ENCODE measurements at places on chromosomes 6 and 20. TPM values are rescaled to one million over a fixed set of nuclear protein-coding genes. Genes with fewer than 3 reads are reported as not detected.

PKHD1 gene
- total RNA-seq: not detected

UBE3D gene
- total RNA-seq: 2.5 TPM

SLC4A11 gene
- 4.9 TPM for total RNA-seq

CALHM6 gene
- 3.6 TPM for total RNA-seq

- no peak for DNase-seq
These were observed 120.4 kb downstream of the RNF144B start for GRCh38 chr6:18507561-18507960.

DNA sequence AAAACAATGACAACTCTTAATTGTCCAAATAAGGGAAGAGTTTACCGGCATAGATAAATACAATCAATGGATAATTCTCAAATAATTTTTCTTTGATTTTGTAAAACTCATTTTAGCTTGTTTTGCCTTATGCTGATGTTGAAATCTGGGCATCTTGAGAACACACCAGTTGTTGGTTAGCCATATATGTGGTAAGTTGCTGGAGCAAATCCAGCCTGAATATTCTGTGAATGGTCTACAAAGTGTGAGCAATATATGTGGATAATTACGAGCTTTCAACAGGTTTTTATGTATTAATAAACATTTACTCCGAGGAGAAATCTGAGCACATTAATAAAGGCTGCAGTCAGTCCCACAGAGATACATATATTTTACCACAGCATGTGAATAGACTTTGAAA lies 423.6 kb downstream of the BCKDHB start:
- DNase-seq: no peak

- DNase-seq: no peak
These were observed 3.0 kb upstream of the CDK5RAP1 start for GRCh38 chr20:33404281-33404680.

DNA sequence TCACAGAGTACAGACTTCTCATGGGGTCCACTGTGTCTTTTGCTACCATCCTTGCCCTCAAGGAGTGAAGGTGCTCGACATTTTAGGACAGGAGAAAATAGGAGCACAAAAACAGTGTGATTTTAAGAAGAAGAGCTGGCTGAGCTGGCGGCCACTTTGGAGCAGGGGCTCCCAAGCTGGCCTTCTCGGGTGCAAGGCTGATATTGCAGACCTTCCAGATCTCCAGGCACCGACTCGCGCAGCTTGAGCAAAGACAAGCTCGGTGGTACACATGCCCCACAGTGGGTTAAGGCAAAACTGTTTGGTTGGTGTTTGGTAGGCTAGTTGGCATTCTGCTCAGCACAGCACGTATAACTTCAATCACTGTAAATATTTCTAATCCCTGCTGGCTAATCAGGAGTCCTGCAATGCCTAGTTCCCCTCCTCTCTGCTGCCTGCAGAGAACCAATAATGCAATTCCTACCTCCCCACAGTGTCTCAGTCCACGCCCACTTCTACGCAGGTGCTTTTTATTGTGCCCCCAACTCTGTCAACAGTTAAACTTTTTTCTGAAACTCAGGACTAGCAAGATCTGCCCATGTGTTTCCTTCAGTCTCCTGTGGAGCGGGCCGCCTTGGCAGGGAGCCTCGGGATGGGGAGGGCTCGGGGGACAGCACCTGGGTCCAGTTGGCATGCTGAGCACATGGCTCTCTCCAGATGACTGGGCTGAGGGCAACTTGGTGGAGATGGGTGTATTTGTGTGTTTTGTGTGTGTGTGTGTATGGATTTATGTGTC lies 12.7 kb upstream of the SMOC2 start:
- DNase-seq: no peak

DNA sequence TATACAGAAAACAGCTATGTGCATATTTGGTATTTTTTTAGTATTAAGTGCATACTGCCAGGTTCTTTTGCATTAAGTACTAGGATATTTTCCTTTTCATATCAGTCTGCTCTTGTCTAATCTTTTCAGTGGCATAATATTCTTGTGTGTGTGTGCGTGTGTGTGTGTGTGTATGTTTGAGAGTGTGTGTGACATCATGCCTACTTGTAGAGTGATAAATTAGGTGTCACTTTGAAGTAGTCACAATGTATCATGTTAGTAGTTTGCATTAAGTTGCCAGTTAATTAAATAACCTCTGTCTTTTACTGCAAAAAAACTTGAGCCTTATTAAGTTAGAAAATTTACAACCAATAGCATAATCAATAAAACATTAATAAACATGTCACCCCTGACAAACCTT lies 65.3 kb downstream of the CD83 start:
- DNase-seq: no peak

GRCh38 chr6:21406316-21406715 lies 187.2 kb upstream of the SOX4 start:
- no peak for DNase-seq

DNA sequence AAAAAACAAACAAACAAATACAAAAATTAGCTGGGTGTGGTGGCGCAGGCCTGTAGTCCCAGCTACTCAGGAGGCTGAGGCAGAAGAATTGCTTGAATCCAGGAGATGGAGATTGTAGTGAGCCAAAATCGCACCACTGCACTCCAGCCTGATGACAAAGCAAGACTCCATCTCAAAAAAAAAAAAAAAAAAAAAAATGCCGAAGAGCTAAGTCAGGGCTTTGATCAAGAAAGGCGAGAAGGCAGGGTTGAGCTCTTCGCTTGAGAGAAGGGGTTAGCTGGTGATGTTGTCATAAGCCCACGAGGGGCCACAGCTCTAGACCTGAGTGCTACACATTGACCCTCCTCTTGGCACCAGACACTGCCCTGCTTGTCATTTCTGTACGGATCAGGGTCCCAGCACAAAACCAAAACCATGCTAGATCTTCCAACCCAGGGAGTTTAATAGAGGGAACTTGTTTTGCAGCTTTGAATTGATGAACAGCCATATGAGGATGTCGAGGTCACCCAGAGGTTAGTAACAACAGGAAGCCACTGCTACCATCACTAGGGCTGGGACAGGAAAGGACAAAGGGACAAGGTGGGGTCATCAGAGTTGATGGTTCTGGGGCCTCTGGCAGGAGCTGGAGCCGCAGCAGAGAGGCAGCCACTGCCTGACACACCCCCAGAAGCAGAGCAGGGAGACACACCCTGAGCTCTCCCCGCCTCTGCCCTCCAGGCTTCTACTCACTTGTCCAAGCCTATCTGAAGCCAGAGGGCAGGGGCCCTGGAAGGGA lies 122.7 kb downstream of the SNX5 start:
- DNase-seq: no peak

DNA sequence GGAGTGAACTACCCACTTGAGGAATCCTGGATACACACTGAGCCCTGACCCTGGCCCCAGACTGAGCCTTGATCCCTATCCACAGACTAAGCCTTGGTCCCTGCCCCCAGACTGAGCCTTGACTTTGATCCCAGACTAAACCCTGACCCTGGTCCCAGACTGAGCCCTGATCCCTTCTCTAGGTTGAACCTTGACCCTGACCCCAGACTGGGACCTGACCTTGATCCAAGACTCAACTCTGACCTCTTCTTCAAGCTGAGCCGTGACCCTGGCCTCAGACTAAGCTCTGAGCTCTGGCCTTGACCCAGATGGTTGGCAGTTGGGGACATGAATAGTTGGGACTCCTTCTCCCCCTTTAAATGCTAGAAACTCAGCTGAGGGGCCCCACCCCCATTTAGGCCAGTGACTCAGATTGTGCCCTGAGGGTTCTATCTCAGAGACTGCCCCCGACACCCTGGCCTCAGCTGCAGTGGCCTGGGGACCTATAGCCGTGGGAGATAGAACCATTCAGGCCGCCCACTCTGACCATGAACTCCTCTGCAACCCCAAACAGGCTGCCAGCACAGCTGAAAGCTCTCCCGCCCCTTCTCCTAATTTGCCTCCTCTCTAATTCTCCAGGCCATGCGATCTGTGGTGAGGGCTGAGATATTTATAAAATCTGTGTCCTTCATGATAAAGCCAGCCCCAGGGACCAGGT lies 84.7 kb downstream of the DLGAP4 start:
- DNase-seq: no peak

DNA sequence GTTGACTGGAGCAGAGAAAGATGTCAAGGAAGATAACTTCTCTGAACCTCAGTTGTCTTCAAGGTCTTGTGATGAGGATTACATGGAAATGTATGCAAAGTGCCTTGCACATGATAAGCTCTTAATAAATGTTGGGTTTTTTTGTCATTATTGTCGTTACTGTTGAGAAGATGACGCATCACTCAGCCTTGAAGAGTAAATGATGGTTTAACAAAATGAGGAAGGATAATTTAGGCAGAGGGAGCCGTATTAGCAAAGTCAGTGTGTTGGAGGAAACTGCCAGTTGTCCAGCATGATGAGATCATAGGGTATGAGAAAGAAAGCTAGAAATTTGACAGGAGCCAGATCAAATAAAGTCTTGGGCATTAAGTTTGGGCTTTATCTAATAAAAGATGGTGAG lies 8.8 kb upstream of the SUPT3H start:
- DNase-seq: no peak

All from chondrocyte (in vitro differentiated cells).